ENCODE measurements at places on chromosomes 16 and 17.

GRCh38 chr16:9004183-9004582 lies 40.5 kb upstream of the USP7 start:
- no peak for DNase-seq

DNA sequence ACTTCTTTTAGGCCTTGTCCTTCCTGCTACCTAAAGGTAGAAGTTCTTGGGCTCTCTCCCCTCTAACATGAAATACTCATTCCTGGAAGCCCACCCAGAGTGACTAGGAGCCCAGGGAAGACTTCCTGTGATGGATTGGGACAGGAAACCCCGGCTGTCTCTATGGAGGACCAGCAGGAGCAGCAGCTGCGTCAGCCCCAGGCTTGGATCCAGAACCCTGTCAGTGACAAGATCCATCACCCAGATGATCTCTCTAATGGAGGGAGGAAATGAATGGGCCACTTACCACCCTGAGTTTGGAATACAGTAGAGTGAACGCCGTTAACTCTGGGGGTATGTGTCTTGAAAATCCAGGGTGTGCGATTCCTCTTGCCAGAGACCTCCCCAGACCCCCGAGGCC lies 195.7 kb upstream of the WSCD1 start:
- no peak for DNase-seq

DNA sequence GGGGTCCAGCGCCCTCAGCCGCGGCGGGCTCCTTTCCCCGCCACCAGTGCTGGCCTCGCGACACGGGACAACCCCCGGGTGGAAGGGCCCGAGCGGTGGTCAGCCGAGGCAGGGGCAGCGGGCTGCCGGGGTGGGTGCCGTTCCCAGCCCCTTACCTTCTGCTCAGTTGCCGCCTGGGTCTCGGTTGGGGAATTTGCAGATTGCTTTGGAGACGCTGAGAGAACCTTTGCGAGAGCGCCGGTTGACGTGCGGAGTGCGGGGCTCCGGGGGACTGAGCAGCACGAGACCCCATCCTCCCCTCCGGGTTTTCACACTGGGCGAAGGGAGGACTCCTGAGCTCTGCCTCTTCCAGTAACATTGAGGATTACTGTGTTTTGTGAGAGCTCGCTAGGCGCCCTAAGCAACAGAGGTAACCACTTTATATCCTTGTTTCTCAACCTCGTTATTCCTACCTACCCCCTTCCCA lies 381 bp downstream of the CTNS start:
- DNase-seq: no peak

- peak; percentile 49 for DNase-seq
Measured at GRCh38 chr16:79047337-79047736, 553.2 kb downstream of the MAF start.

DNA sequence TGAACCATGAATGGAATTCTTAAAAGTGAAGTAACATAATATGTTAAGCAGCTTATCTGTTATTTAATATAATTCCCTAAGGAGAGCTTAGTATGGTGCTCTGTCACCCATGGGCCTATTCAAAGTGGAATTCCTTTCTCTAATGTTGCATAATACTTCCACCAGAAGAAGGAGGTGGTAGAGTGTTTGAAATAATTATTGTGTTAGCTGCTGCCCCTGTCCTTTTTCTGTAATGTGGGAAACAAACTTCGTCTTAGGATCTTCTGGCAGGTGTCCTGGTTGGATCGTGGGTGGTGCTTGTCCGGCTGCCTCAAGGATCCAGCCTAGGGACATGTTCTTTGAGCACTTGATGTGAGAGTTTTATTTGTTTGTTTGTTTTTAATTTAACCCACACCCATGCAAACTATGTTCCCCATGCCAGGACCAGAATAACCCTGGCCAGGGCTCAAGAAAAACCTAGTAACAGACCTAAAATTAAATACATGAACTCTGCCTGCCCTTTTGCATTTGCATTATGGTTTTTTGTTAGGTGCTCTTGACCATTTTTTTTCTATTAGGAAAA lies 46.1 kb downstream of the ZNRF1 start:
- no peak for DNase-seq

- DNase-seq: no peak
Measured at GRCh38 chr17:67569015-67569451, 148.7 kb upstream of the NOL11 start.

DNA sequence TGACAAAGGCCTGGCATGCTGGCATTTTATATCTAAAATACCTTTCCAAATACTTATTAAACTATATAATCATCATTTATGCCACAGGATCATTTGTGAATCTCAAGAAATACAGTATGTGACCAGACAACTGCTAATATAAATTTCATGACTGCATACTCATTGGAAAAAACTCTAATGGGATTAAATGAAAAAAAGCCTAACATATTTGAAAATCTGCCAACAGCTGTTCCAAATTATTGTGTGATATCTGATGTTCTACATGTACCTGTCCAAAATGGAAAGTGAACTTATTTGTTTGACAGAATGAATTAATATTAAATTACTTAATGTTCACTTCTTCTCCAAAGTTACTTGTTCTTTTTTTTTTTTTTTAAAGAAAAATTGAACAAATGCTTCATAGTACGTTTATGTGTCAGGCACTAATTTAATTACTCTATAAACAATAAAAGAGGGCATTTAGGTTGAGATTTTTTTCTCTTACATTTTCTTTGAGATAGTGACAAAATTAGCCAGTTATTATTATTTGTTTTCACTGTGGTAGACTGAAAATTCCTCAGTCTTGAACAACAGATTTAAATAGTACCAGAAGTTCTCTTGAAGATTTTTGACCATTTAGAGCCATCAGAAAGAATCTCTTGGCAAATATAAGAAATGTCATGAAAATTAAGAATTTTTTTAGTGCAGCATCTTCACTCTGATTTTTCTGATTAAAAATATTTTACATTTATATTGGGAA lies 114.0 kb downstream of the FTO start:
- DNase-seq: no peak

All from CD4-positive, alpha-beta T cell treated with Interferon alpha-2 for 1 hour (primary cell).